ENCODE measurements at places on chromosomes 5 and 9.
A peak's percentile ranks its signal among the peaks of the same experiment; 100 is the strongest.

DNA sequence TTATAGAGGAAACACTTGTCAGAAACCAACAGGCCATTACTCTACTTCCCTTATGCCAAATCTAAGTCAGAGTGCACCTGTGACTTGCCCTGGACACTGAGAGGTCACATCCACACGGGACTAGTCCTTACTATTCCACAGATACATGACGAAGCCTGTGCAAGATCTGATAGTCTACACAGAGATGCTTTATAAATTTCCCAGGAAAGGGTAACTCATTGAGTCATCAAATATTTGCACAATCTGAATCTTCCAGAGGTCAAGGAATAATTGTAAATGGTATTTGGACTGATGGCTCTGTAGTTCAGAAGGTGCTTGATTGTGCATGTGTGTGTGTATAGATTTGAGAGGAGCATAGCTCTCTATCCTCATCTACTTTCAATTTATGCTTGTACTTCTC, 55.2 kb upstream of the JAK2 start:
- no peak for DNase-seq

- no peak for DNase-seq
Observed at GRCh38 chr5:31824869-31825517, 186.1 kb downstream of the PDZD2 start.

GRCh38 chr9:2270565-2270964, 255.4 kb downstream of the SMARCA2 start:
- no peak for DNase-seq

DNA sequence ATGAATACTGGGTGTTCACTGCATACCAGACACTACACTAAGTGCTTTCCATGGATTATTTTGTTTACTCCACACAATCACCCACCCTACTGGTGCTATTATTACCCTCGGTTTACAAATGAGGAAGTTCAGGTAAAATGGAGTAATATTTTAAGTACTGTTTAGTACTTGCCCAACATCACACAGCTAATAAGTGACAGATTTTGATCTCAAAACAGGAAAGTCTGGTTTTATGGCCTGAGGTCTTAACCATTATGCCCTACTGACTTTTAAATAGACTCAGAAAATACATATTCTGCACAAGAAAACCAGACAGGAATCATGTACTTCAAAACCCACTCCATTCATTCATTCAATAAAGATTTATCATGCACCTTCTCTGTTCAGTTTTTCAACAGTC, 431.0 kb upstream of the TLE4 start:
- no peak for DNase-seq

- no peak for DNase-seq
Observed at GRCh38 chr9:14106699-14107098, 207.2 kb downstream of the NFIB start.

GRCh38 chr9:35658968-35659220, 802 bp downstream of the CCDC107 start:
- no peak for DNase-seq

DNA sequence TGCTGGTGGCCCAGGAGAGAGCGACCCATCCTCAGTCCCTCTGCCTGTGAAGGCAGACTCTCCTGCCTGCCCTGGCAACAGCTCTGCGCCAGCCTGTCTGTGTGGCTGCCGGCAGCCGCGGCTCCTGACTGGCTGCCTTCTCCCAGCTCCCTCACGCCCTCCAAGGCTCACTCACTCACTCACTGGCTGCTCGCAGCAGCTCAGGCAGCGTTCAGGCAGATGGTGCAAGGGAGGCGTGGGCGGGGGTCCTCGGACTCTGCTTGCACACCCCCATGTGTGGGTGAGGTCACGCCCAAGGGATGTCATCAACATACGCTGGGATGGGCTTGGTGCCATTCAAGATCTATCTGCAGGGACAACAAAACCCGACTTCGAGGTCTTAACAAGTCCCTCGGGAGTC, 66.7 kb downstream of the DAB2IP start:
- no peak for DNase-seq

- peak; percentile 46 for DNase-seq
Observed at GRCh38 chr5:35478856-35479682, 138.6 kb upstream of the SPEF2 start.

GRCh38 chr5:158468444-158468843, 609.5 kb upstream of the CLINT1 start:
- DNase-seq: no peak

GRCh38 chr5:167553511-167553910, 737.9 kb upstream of the WWC1 start:
- DNase-seq: no peak
